Breast epithelium (tissue), 4 donors: ENCODE measurements at places on chromosomes 12 and 14. TPM values are rescaled to one million over a fixed set of nuclear protein-coding genes. Genes with fewer than 3 reads are reported as not detected.
A peak's percentile ranks its signal among the peaks of the same experiment; 100 is the strongest.

DNA sequence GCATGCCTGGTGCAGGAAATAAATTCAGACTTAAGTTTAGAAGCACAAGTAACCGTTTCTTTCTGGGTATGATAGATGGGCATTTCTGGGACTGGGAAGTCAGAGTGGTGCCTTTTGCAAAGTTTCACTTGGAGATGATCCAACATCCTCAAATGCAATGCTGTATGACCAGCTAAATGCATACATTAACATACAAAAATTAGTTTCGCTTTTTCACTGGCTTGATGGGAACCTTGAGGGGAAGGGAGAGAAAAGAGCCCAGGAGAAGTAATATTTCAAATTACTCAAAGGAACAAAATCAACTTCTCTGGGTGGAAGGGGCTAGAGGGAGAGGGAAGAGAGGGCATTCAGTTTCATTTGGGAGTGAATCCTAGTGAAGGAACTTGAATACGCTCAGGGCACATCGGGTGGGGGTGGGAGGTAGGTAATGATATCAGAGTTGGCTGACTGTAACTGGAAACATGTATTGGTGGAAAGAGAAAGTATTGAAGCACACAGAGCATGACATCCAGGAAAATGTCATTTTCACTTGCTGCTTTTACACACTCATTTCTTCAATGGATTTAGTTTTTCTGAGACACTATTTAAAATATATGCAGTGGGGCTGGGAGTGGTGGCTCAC is 175.5 kb downstream of the PTPRO start:
- no peaks in the 10 kb centered on the region for H3K4me1 ChIP-seq
- no peak overlapping the region for H3K27ac ChIP-seq
- no peak for DNase-seq

DNA sequence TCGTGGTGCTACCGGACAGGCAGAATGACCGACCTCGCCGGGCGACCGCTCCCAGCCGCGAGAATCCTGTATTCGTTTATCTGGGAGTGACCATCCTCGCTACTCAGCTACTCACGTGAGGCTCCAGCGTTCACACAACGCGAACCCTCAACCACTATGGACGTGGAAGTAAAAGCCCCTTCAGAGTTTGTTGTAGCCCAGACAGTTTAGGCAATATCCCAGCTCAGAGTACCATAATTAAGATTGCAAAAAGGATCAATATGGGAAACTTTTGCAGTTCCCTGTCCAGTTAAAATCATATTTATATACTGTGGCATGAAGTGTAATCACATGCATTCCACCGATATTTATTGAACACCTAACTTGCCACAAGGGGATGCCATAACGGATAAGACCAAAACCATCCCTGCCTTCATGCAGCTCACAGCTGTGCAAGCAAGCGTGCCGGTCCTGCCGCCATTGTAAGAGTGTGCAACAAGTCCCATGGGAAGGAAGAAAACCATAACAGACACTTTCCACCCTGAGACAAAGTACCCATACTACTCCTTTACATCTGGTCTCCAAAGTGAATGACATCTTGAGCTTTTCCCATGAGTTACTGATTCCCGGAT is 938 bp upstream of the MAX start:
- peak overlapping the region; percentile 68 for H3K27ac ChIP-seq
- H3K27me3 ChIP-seq: no peaks in the 10 kb centered on the region
- H3K4me3 ChIP-seq: peak overlapping the region; percentile 94
- peaks cover 10% of the 10 kb centered on the region for H3K4me1 ChIP-seq

The NEUROD4 gene
- not detected for total RNA-seq

GRCh38 chr12:65501093-65501621 is 222.7 kb downstream of the MSRB3 start:
- no peaks in the 10 kb centered on the region for H3K27me3 ChIP-seq
- no peak overlapping the region for H3K27ac ChIP-seq
- no peaks in the 10 kb centered on the region for H3K36me3 ChIP-seq
- no peak overlapping the region for H3K4me3 ChIP-seq
- H3K4me1 ChIP-seq: peaks cover 3% of the 10 kb centered on the region

The TRAFD1 gene
- total RNA-seq: 25.9 TPM

The KICS2 gene
- total RNA-seq: 10.2 TPM

DNA sequence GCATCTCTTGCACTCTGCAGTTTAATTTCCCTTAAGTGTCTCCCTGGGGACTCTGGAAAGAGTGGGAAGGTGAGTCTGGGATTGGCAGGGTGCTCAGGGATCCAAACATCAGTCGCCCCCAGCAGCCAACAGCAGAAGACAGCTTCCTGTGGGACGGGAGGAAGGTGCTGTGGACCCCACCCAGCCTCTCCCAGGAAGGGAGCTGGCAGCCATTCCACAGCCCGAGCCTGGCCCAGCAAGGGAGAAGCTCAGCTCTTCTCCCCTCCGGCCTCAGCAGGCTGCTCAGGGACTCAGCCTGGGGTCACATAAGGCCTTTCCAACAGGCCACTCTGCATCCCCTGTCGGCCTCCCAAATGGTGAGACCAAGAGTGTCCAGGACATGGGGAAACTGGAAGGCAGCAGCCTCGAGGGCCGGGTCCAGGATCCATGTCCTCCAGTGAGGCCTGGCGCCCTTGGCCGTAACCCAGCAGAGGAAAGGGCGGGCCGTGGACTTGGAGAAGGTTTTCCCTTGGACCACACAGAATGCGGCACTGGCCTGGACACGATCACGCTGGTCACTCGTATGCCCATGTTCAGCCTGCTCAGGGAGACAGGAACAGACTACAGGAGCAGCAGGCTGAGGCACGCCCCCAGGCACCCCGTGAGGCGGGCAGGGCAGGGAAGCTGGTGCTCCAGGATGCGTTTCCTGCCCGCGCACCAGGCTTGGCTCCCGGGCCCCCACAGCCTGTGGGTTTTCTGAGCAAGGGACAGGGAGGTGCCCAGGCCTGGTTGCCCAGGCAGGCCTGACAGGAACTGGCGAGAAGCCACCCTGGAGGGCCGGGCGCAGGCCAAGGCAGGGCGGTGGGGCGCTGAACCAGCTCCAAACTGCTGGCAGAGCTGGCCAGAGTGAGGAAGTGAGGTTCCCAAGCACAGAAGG is 3.5 kb downstream of the XRCC3 start:
- H3K27me3 ChIP-seq: no peaks in the 10 kb centered on the region
- no peaks in the 10 kb centered on the region for H3K36me3 ChIP-seq
- peak overlapping the region; percentile 85 for H3K27ac ChIP-seq
- H3K4me3 ChIP-seq: no peak overlapping the region

DNA sequence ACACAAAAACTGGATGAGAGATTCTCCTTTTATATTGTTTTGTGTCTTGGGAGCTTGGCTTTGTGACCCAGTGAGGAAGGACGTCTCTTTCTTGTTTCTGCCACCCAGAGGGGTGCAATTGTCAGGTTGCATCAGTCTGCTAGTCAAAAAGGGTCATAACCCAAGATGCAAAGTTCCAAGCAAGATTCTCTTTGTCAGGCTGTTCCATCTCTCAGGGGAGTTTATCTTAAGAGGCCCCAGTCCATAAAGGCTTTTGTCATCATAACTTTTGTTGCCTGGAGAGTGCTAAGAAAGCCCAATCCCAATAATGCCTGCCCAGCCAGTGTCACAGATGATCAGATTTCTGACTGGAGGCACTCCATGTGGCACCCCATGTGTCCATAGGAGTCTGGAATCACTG is 444.9 kb downstream of the TRHDE start:
- H3K27ac ChIP-seq: no peak overlapping the region
- H3K4me1 ChIP-seq: no peaks in the 10 kb centered on the region
- no peak overlapping the region for H3K4me3 ChIP-seq

DNA sequence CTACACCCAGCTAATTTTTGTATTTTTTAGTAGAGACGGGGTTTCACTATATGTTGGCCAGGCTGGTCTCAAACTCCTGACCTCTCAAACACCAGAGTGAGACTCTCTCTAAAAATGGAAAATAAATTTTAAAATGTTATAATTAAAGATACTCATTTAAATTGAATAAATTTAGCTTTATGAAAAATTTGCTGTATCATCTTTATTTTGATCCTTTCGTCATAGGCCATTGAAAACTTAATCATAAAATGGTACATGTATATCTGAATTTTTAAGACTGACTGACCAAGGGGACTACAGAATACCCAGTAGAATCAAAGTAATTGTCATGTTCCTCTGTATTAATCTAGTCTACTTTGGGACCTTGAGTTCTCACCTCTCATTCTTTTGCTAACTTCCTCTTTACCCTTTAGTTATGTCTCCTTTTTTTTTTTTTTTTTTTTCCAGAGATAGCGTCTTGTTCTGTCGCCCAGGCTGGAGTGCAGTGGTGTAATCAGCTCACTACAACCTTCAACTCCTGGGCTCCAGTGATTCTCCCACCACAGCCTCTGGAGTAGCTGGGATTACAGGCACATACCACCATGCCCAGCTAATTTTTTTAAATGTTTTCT is 9.5 kb downstream of the RAB5B start:
- H3K27ac ChIP-seq: no peak overlapping the region
- H3K27me3 ChIP-seq: no peaks in the 10 kb centered on the region
- no peaks in the 10 kb centered on the region for H3K4me1 ChIP-seq
- H3K4me3 ChIP-seq: no peak overlapping the region
- no peak for DNase-seq

The COA8 gene
- 27.2 TPM for total RNA-seq

The GLIPR1L2 gene
- 2.3 TPM for total RNA-seq

The PIWIL1 gene
- total RNA-seq: under 0.01 TPM

The FGF6 gene
- total RNA-seq: not detected

DNA sequence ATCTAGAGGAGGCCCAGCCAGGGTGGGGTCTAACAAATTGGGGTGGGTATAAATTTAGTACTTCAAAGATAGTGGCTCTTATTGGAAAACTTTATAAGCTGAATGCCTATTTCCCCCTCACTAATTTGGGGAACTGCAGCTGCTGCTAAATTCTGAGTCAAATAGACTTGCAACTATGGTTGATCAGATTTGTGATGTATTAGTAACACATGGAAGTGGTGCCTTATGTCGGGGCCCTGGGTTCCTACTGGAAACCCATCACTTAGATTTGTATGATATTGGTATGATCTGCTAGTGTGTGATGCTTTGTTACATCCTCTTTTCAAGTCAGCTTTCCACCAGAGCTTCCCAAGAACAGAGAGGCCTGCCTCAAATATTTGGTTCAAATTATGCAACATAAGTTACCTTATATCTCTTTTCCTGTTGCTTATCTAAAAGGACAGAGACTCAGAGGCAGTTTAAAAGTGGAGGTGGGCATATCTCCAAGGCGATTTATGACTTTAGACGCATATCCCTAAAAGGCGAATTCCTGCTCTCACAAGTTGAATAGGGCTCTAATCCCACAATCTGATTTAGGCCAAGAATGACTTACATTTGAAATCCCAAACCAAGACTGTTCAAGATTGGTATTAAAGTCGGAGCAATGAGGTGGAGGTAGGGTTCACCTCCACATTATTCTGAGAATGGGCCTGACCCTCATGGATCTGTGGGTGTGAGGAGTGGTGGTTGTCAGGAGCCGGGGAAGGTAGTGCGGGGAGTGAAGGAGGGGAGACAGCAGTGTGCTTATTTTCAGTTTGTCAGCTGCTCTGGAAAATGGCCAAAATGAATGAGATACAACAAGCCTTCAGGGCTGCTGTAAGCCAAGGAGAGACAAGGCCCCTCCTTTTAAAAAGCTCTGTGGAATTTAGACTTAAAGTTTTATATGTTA is 425.8 kb downstream of the RAD51B start:
- no peak overlapping the region for H3K4me3 ChIP-seq
- DNase-seq: no peak
- no peaks in the 10 kb centered on the region for H3K27me3 ChIP-seq
- H3K4me1 ChIP-seq: peaks cover 11% of the 10 kb centered on the region

The GDF3 gene
- total RNA-seq: 0.33 TPM

DNA sequence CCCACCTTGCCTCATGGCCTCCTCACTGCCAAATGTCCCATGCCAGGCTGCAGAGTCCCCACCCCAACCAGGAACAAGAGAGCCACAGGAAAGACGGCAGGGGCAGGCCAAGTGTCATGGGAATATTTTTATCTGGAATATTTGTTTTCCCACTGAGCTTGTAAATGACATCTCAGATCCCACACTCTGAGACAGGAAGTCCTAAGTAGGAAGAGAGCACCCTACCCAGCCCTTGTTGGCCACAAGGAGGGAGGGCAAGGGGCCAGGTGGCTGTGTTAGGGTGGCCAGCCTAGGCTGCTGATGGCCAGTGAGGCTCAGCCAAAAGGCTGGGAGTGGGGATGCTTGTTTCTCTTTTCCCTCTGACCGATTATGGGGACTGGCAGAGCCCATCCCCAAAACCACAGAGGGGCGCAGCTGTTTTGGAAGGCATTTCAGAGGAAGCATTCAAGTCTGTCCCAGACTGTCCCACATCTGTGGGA is 7.7 kb upstream of the MEG3 start:
- H3K4me1 ChIP-seq: no peaks in the 10 kb centered on the region
- no peaks in the 10 kb centered on the region for H3K27me3 ChIP-seq
- DNase-seq: no peak
- H3K4me3 ChIP-seq: no peak overlapping the region

The ZNF384 gene
- 34.4 TPM for total RNA-seq
